A673 (cell line): ENCODE measurements at places on chromosomes 4 and X. TPM values are rescaled to one million over a fixed set of nuclear protein-coding genes. Genes with fewer than 3 reads are reported as not detected.

RHOXF2B gene
- total RNA-seq: not detected in 2 replicates

- no peaks in the 10 kb centered on the region for H3K4me1 ChIP-seq
- H3K4me3 ChIP-seq: no peak overlapping the region
- DNase-seq: no peak
- no peaks in the 10 kb centered on the region for H3K36me3 ChIP-seq
These were observed 17.3 kb upstream of the CLNK start for GRCh38 chr4:10701702-10702460.

DNA sequence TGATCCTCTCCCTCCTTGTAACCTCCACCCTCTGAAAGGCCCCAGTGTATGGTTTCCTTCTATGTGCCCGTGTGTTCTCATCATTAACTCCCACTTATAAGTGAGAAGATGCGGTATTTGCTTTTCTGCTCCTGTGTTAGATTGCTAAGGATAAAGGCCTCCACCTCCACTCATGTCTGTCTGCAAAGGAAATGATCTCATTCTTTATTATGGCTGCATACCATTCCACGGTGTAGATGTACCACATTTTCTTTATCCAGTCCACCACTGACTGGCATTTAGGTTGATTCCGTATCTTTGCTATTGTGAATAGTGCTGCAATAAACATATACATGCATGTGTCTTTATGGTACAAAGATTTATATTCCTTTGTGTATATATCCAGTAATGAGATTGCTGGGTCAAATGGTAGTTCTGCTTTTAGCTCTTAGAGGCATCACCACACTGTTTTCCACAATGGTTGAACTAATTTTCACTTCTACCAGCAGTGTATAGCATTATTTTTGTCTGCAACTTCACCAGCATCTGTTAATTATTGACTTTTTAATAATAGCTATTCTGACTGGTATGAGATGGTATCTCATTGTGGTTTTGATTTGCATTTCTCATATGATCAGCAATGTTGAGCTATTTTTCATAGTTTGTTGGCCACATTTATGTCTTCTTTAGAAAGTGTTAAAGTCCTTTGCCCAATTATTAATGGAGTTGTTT lies 1030.9 kb downstream of the FSTL5 start:
- no peaks in the 10 kb centered on the region for H3K4me1 ChIP-seq
- no peak overlapping the region for H3K27ac ChIP-seq
- DNase-seq: no peak
- H3K27me3 ChIP-seq: no peaks in the 10 kb centered on the region

DNA sequence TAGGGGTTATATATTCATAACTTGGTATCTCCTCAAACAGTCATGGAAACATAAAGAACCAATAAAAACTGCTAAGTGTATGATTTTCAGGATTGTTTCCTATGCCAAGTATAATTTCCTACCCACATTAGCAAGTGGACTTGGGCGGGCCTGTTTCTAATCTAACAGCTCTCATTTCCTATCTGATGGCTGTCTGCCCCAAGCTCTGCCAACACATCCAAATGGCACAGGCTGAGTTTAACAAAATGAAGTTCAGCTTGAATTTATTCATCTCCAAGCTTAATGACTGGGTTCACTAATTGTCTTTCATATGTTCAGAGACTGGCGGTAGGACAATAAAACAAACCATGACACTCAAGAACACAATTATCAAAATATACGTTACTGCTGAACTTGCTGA lies 55.5 kb upstream of the S100G start:
- no peak for DNase-seq
- no peaks in the 10 kb centered on the region for H3K36me3 ChIP-seq
- no peak overlapping the region for H3K27ac ChIP-seq
- H3K27me3 ChIP-seq: no peaks in the 10 kb centered on the region
- H3K4me1 ChIP-seq: no peaks in the 10 kb centered on the region
